ENCODE measurements at places on chromosomes 6 and 20. TPM values are rescaled to one million over a fixed set of nuclear protein-coding genes. Genes with fewer than 3 reads are reported as not detected.

ZBTB46 gene
- 0.32 TPM for polyA plus RNA-seq

RING1 gene
- 35.0 TPM for polyA plus RNA-seq

TRIM27 gene
- polyA plus RNA-seq: 26.3 TPM

MCUR1 gene
- 11.6 TPM for polyA plus RNA-seq

PDYN gene
- polyA plus RNA-seq: not detected

GTSF1L gene
- polyA plus RNA-seq: not detected

DNA sequence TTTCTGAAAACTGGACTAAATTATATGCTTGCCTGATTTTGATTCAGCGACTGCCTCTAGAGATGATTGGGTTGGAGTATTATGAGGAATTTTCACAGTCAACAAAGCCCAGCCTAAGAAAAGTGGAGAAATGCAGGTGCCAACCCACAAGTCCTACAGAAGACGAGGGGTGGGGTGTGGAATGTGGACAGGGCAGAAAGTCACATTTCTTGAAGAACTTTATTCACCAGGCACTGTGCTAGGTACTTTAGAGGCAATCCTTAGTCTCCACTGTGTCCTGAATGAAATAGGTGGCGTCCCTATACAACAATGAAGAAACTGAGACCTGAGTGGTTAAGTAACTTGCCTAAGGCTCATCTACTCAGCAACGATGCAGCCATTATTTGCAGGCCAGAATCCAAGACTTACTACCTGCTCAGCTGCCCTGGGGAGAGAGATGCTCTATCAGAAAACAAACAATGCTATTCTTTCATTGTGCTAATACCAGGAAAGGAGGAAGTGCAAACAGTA is 106.3 kb downstream of the RNF144B start:
- DNase-seq: peak; percentile 7

- no peak for DNase-seq
Measured at GRCh38 chr6:70709826-70710225, 42.1 kb downstream of the SMAP1 start.

DNA sequence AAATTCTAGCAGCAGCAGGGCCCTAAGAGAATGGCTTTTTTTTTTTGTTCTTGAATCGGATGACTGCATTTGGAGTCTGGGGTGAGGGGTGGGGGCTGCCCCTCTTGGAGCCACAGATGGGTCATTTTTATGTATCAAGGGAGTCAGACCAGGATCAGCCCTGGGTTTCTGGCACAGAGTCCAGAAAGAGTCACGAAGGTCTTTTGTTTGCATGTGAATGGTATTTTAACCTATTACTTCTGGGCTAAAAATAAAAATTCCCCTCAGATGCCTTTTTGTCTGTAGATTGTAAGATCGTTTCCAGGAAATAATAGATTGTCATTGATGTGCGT is 72.5 kb downstream of the PHACTR3 start:
- no peak for DNase-seq

GRCh38 chr6:159639721-159640120 is 53.3 kb downstream of the SOD2 start:
- DNase-seq: no peak

- DNase-seq: no peak
Measured at GRCh38 chr6:153301602-153302001, 170.5 kb upstream of the RGS17 start.

All from A549 (cell line).